ENCODE measurements at places on chromosomes 16 and 17. TPM values are rescaled to one million over a fixed set of nuclear protein-coding genes. Genes with fewer than 3 reads are reported as not detected.
A peak's percentile ranks its signal among the peaks of the same experiment; 100 is the strongest.

DNA sequence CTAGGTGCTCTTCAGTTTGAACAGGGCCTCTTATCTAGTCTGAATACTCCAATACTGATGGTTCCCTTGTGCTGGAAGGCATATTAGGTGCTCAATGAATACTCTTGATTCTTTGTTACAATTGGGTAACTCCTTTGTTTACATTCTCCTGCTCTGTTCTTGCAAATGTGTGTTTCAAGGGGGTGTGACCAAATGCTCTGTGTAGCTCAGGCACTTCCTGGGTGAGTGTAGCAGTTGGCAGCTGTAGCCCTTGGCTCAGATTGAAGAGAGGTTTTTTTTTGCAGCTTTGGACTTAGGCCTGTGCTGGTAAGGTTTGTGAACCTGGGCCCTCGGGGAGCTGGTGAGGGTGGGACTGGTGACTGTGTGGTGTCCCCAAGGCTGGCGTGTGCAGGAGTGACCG lies 20.2 kb downstream of the TBCD start:
- DNase-seq: no peak

- DNase-seq: peak; percentile 33
These were observed 9.7 kb downstream of the RMI2 start for GRCh38 chr16:11354733-11355574.

DNA sequence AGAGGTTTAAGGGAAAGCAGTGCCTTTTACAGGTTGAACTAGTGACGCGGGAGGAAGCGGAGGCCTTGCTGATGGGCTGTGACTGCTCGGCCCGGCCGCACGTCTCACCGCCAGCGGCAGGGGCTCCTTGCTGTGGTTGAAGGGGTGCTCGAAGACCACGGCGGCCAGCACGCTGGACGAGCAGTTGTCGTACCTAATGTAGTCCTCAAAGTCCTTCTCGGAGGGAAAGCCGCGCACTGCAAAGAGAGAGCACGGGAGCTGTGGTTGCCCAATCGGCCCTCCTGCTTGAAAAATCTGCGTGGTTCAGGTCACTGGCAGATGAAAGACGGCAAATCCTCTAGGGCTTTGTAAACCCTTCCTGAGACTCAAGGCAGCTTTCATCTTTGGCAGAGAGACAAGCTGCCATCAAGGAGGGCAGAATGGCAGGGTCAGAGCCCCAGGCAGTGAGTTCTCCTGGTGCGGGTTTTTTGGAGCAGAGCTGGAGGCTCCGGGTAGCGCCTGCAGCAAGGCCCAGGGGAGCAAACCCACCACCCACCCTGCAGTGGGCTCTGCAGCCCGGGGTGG lies 16.1 kb downstream of the ABCA3 start:
- DNase-seq: no peak

GRCh38 chr16:46811682-46812081 lies 19.3 kb downstream of the C16orf87 start:
- DNase-seq: no peak

- DNase-seq: no peak
These were observed 17.7 kb downstream of the TBX4 start for GRCh38 chr17:61469949-61470348.

ALDH3A2 gene
- total RNA-seq: 418 TPM

MT1F gene
- total RNA-seq: 204 TPM

- no peak for DNase-seq
These were observed 5.7 kb downstream of the CTRB1 start for GRCh38 chr16:75224306-75225082.

- DNase-seq: peak; percentile 61
These were observed 421 bp upstream of the DLX4 start for GRCh38 chr17:49968405-49969133.

CDH8 gene
- total RNA-seq: not detected

DNA sequence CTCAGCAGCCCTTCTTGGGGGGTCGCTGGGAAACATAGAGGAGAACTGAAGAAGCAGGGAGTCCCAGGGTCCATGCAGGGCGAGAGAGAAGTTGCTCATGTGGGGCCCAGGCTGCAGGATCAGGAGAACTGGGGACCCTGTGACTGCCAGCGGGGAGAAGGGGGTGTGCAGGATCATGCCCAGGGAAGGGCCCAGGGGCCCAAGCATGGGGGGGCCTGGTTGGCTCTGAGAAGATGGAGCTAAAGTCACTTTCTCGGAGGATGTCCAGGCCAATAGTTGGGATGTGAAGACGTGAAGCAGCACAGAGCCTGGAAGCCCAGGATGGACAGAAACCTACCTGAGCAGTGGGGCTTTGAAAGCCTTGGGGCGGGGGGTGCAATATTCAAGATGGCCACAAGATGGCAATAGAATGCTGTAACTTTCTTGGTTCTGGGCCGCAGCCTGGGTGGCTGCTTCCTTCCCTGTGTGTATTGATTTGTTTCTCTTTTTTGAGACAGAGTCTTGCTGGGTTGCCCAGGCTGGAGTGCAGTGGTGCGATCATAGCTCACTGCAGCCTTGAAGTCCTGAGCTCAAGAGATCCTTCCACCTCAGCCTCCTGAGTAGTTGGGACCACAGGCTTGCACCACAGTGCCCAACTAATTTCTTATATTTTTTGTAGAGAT lies 3.4 kb downstream of the STH start:
- peak; percentile 91 for DNase-seq

- no peak for DNase-seq
These were observed 8.4 kb downstream of the KRT39 start for GRCh38 chr17:40958086-40958953.

RAMP2 gene
- 35.4 TPM for total RNA-seq

PIPOX gene
- total RNA-seq: 1.4 TPM

OR3A3 gene
- total RNA-seq: not detected

GRCh38 chr16:49494474-49494873 lies 120.9 kb downstream of the C16orf78 start:
- no peak for DNase-seq

SSTR5 gene
- 0.79 TPM for total RNA-seq

RND2 gene
- 6.8 TPM for total RNA-seq

KRTAP4-6 gene
- total RNA-seq: not detected

GRCh38 chr17:34389126-34389750 lies 26.2 kb upstream of the CCL1 start:
- DNase-seq: no peak

DNA sequence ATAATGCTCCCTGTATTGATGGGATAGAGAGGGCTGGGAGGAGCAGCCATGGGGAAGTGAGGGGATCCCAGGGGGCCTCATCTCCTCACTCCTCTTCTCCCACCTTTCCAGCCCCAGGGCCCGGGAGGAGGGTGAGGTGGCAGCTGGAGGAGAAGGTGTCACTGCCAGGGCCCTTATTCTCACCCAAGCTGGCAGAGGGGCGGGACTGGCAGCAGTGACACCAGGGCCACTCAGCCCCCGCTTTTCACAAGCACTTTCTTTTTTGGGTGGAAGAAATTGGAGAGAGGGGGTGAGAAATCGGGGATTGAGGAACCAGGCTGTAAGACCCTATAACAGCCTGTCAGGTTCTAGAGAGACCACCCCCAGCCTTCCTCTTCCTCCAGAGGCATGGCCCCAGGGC lies 2.4 kb upstream of the TBX21 start:
- peak; percentile 6 for DNase-seq

DNAI2 gene
- not detected for total RNA-seq

GRCh38 chr17:50206604-50207293 lies 5.3 kb upstream of the COL1A1 start:
- DNase-seq: no peak

- DNase-seq: peak; percentile 95
These were observed at the start of gene YPEL3 for GRCh38 chr16:30096105-30096861. Gene YPEL3 (minus strand): TSS chr16:30096213. CDS start chr16:30095482, 731 bp downstream.

GRCh38 chr17:77419547-77420094 lies 278.9 kb downstream of the SEC14L1 start:
- DNase-seq: no peak

- no peak for DNase-seq
These were observed 1.5 kb downstream of the XPO6 start for GRCh38 chr16:28210264-28210663.

SIRT7 gene
- 14.6 TPM for total RNA-seq

TP53TG3F gene
- total RNA-seq: not detected

CHST5 gene
- total RNA-seq: 0.06 TPM

DNA sequence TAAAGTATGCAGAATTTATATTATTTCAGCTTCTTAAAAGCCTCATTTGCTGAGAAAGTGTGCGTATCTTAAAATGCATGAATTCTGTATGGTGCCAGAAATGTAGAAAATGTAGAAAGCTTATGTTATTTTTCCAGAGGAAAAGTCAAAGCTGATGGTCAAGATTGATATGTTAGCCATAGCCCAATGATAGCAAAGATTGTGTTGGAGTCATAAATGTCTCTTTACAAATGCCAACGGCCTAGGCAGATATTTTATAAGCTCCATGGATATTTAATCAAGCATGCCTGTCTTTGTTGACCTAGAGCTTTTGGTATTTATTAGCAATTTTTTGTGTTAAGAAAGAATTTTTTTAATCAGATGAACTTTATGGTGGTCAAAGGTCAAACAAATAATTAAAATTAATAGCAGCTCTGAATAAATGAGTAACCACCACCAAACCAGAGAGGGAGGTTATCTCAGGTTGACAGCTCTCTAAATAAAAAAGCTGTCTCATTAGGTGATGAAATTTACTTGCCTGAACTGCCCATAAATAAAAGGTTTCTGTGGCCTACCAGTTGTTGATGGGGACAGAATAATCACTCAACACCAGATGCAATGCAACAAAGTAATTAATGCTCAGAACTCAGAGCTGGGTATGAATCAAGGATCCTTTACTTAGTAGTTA lies 28.5 kb downstream of the CLEC3A start:
- DNase-seq: no peak

DNA sequence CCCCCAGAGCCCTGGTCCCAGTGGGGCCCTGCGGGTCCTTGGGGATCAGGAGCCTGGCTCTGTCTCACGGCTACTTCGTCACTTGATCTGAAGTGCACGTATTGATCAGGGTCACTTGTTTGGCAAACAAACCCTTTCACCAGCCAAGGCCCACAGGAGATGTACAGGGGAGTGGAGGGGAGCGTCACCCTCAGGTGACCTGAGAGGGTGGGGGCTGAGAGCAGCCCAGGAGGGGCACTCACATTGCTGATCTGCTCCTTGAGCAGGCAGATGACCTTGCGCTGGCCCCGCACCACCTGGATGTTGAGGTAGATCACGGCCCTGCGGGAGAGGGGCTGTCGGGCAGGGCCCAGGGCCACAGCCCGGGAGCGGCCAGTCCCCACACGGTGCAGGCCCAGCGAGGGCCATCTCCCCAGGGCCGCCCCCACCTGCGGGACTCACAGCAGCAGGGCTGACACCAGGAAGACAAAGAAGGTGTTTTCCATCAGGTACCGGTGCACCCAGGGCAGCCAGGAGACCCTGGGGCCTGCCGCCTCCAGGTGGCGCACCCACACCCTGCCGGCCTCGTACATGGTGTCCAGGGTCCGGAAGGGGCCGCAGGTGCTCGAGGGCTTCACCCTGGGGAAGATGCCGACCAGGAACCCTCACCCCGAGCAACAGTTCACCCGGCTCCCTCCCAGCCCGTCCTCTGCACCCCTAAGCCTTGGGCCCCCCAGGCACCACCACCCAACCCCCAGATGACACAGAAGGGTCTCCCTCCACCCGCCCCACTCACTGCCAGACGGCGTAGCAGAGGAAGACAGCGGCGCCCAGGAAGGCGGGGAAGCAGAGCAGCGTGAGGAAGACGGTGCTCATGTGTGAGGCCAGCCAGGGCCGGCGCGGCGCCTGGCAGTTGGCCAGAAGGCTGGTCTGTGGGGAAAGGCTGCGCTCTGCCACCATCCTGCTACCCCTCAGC lies 11.3 kb downstream of the TMC6 start:
- no peak for DNase-seq

- DNase-seq: no peak
These were observed 28.8 kb upstream of the XYLT2 start for GRCh38 chr17:50317121-50317520.

KCNAB3 gene
- total RNA-seq: 0.32 TPM

PRR35 gene
- total RNA-seq: not detected

CA4 gene
- 0.55 TPM for total RNA-seq

- DNase-seq: no peak
These were observed 24.6 kb downstream of the VAT1L start for GRCh38 chr16:77812856-77813500.

PRDM7 gene
- total RNA-seq: not detected

MT4 gene
- not detected for total RNA-seq

DNA sequence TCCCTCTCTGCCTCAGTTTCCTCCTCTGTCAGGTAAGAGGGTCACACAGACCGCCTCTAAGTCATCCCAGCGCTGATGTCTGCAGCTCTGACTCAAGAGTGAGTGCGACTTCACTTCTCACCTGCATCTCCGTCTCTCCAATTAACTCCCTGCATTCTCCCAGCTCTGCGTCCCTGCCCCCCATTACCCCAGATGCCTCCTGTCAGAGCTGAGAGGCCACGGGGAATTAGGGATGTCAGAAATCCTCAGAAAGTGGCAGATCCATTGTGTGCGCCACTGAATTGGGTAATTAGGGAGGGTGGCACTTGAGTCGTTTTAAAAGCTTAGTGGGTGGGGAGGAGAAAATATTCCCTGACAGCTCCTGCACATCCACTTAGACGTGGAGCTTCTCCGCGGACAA lies 885.4 kb upstream of the EEF2KMT start:
- DNase-seq: no peak

DNA sequence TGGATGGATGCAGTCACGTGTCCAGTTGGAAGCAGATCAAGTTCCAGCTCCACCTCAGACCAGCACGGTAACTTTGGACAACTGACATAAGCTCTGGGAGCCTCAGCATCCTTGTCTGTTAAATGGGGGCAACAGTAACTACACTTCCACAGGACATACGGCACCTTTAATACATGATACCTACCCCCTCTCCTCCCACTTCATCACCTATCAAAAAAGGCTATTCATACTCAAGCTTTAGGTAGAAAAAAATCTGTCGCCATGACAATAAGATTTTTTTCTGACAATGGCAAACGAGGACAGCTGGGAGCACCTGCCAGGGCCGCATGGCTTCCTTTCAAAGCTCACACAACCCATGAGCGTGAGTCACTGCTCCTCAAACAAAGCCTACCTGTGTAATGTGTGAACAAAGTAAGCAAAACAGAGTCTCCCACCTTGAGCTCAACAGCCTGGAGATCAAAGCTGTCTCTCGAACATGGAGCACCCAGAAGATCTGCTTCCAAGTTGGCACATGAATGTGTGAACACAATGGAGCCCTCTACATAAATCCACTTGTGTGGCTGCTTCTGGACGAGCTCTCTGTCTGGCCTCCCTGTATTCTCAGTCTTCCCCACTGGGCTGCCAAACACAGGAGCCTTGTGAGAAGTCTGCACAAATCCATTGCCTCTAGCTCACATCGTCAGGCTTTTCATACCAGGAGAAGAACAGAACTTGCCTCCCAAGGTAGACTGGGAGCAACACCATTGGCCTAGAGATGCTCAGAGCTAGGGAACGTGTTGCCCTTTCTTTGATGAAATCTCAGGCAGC lies 459.7 kb downstream of the SOX9 start:
- no peak for DNase-seq
